Smooth muscle cell of the umbilical artery (primary cell): ENCODE measurements at places on chromosomes 3 and 15. TPM values are rescaled to one million over a fixed set of nuclear protein-coding genes. Genes with fewer than 3 reads are reported as not detected.

The PLA1A gene
- 0.30 and 0.32 TPM in 2 replicates for total RNA-seq

The MYLK gene
- 238 and 291 TPM in 2 replicates for total RNA-seq

The OIP5 gene
- 0.59 and 2.1 TPM in 2 replicates for total RNA-seq

The ACKR2 gene
- total RNA-seq = not detected in 2 replicates

The NEIL1 gene
- total RNA-seq = 2.7 and 5.5 TPM in 2 replicates
